ENCODE measurements at places on chromosomes 16 and 17. TPM values are rescaled to one million over a fixed set of nuclear protein-coding genes. Genes with fewer than 3 reads are reported as not detected.

The PNMT gene
- 2.1 TPM for polyA plus RNA-seq

DNA sequence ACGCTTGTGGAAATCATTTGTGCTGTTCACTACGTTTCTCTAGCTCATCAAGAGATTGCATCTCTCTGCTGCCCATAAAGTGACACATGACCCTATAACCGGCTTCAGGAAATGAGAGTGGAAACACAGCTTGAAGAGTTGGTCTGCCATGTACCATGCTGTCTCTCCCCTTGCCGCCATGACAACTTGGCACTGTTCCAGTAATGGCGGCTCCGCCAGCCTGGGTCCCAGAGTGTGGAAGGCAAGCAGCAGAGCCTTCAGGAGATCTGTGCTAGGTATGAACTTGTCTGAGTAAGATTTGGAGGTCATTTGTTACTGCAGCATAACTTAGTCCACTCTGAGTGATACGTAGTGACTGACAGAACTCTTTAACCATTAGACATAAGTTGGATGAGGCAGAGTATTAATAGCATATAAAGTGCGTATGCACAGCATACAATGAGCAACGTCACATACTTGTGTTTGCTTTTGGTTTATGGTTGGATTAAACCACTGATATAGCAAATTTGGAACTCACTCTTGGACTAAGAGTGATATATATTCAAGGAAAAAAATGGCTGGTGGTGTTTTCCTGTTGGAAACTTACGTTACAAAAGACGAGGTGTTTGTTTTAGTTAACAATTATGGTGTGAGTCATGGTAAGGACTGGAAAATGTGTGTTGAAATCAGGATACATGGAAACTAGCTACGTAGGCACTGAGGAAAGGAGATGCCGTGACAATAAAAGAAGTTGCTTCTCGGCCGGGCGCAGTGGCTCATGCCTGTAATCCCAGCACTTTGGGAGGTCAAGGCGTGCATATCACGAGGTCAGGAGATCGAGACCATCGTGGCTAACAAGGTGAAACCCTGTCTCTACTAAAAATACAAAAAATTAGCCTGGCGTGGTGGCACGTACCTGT, 24.4 kb upstream of the PMP22 start:
- no peak for DNase-seq

GRCh38 chr16:88200896-88201185, 181.9 kb upstream of the ZNF469 start:
- no peak for DNase-seq

GRCh38 chr16:68719993-68720489, 17.1 kb upstream of the CDH1 start:
- no peak for DNase-seq

DNA sequence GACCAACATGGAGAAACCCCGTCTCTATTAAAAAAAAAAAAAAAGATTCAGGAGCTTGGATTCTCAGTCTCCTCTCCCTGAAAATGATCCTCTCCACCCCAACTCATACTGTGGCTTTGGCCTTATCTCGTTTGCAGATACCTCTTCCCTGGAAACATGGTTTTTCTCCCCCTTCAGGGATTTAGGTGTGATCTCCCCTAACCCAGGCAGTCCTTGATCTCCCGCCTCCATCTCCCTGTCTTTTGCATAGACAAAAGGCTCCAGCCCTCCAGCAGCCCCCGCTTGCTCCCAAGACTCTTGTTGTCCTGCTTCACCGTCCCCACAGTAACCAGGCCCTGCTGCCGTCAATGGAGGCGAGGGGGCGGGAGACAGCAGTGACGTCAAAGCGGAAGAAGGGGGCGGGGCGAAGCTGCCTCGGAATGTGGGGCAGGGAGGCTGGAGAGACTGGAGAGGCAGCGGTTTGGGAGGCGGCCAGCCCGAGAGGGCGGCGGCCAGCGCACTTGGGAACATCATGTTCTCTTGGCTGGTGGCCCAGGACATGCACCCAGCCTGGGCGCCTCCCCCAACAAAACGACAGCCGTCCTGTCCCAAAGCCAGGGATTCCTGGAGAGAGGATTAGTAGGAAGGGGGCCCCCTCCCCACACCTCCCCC, 1.9 kb upstream of the PER1 start:
- peak; percentile 100 for DNase-seq

The CPPED1 gene
- polyA plus RNA-seq, result 10.5 TPM

- no peak for DNase-seq
Measured at GRCh38 chr17:19755392-19755791, 7.3 kb upstream of the ALDH3A1 start.

DNA sequence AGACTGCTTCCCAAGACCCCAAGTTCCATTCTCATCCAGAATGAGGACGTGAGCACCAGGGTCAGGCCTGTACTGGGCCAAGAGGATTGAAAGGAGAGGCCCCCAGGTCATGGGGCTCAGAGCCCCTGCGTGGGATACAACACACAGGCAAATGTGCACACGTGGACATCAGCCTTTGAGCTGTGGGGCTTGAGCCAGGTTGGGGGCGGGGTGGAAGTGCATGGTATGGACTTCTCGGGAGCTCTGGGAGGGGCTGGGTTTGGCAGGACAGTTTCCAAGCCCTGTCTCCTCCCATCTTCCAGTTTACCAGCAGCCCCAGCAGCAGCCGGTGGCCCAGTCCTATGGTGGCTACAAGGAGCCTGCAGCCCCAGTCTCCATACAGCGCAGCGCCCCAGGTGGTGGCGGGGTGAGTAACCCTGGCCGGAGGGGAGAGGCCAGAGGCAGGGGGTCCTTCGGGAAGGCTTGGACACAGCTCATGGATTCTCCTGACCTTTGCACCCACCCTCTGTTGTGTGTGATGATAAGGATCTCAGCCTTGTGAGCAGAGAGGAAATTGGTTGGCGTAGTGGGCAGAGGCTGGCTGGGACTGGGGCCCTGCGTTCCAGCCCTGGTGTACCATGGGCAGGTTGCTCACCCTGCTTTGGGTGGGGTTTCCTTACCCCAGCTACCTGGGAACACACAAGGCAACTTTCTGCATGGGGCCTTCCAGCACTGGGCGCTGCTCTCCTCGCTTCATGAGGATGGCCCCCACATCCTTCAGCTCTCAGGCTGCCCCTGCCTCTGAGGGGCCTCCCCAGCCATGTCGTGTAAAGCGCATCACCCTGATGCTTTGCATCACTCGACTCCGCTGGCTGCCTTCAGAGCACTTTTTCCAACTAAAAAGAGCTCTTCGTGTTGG, 10.4 kb upstream of the LASP1NB start:
- no peak for DNase-seq

The PRAC1 gene
- not detected for polyA plus RNA-seq

The KCNJ16 gene
- 1.1 TPM for polyA plus RNA-seq

DNA sequence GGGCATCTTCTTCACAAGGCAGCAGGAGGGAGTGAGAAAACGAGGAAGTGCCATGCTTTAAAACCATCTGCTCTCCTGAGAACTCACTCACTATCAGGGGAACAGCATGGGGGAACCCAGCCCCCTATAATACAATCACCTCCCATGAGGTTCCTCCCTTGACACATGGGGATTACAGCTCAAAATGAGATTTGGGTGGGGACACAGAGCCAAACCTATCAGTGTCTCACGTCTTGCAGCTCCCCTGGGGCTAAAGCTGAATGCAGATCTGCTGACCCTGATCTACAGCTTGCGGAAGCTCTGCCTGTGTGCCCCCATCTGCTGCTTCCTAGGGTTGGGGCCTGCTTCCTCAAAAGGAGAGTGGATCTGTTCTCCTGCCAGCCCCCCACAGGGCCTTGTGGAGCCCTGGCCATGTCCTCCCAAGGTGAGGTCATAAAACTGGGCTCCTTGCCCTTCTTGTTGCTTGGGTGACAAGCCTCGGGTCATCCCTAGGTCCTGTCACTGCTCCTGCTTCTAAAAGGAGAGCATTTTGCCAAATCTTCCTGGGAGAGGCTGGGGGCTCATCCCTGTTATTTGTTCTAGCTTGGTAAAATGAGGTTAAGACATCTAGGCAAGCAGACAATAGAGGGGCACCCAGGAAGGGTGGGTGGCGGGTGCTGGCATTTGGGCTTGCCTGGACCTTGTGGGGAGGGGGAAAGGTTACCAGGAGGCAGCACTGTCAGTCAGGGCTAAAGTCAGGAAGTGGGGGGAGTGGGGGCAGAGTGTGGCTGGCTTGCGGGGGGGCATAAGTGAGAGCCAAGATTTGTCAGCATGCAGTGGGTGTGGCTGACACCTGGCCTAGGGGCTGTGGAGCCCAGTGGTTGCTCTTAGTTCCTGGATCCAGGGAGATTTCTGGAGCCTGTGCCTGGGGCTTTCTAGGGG, 16.0 kb downstream of the KRT33A start:
- no peak for DNase-seq

DNA sequence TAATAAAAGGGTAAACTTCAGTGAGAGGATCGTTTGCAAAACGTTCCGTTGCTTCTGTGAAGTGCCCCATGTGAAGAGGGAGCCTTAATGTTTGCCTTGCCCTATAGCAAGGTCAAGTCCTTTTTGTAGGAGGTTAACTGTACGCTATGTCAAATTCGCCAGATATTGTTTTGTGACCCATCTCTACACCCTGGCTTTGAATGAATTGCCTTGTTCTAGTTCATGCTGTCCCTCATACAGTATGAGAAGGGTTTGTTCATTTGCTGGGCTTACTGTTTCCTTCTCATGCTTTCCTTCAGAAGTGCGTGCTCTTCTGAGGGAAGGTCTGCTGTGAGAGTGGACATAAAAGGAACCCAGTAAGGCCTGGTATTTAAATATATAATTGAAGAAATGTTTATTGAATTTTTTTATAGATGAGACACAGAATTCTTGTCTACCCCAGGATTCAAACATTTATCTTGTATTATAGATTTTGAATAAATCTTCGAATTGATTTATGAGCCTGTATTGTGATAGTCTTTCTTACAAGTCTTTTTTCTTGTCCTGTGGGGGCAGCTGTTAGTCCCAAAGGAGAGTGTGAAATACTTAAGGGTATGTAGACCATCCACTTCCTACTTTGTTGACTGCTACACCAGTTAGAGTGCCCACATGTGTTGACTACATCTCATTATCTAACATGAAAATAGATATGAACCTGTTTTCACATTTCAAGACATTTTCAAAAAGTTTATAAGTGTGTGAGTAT, 1.7 kb downstream of the MAP3K3 start:
- no peak for DNase-seq

DNA sequence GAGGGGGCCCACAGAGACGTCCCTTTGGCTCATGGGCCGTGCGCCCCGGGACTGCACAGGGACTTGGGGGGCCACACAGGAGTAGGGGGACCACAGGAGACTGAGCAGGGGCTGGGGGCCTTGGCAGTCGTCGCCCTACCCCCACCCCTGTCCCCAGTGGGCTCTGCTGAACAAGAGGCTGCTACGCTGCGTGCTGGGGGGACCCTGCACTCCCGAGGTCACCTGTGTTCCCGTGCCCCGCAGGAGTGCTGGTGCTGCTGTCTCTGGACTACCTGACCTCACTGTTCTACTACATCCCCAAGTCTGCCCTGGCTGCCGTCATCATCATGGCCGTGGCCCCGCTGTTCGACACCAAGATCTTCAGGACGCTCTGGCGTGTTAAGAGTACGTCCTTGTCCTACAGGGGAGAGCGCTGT, 14.4 kb upstream of the RNF213 start:
- DNase-seq, result no peak

The NKD1 gene
- 48.2 TPM for polyA plus RNA-seq

The SCARF1 gene
- 14.6 TPM for polyA plus RNA-seq

GRCh38 chr17:37506678-37507077, 17.0 kb downstream of the DUSP14 start:
- no peak for DNase-seq

DNA sequence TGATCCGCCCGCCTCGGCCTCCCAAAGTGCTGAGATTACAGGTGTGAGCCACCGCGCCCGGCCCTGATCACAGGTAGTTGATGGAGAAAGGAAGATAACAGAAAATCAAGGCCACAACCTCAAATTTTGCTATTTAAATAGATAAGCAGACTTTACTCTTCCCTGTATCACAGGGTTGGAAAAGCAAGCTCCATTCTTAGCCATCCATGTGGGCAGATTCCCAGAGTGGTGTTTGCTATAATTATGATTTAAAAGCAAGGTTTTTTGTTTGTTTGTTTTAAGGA, 44.4 kb downstream of the TUBD1 start:
- DNase-seq, result no peak

- DNase-seq, result no peak
Measured at GRCh38 chr16:86984991-86985647, 332.1 kb downstream of the C16orf95 start.

DNA sequence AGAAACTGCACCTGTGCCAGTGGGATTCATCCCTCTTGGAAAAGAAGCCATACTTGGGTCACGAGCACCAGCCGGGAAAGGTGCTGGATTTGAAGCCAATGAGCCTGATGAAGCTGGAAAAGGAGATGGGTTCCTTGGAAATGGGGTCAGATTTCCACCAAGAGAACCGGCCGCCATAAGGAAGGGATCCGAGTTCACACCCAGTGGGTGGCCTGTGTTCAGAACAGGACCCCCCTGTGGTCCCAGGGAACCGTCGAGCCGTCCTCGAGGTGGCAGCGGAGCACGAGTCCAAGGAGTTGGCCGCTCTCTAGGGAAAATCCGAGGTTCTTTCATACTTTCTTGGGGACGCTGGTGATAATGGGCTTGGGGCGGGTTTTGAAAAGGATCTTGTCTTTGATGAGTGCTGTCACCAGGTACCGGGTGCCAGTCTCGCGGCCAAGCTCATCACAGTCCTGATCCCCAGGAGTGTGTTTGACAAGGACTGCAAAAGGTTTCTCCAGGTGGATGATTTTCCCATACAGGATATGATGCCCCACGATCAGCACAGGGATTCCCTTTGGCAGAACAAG, 12.2 kb downstream of the CHTF8 start:
- no peak for DNase-seq

The KRT33A gene
- not detected for polyA plus RNA-seq

The B9D1 gene
- 22.1 TPM for polyA plus RNA-seq

DNA sequence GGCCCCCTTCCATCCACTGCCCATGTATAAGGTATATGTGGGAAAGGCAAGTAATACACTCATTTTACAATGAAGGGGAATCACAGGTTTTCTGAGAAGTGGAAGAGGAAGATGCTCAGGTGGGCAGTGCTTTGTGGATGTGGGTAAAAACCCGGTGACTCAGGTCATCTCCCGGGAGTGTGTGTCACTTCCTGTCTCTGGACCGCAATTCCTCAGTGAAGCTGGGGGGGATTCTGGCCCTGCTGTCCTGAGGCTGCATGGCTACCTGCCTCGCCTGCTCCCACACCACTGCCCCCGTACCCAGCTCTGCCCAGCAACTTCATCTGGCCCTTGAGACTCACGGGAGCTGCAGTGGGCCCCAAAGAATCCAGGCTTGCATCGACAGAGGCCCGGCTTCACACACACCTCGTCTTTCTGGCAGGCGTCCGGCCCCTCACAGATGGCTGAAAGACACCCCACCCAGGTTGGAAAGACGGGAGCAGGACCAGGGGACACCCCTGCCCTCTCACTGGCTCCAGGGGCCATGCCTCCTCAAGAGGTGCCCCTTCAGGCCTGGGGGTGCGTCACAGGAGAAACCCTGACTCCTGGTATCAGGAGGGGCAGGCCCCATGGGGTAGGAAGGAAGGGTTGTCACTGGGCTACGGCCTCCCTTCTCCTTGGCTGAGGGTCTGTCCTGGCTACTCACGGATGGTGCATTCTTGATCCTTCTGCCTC, 882 bp downstream of the SCARF1 start:
- DNase-seq, result no peak

GRCh38 chr17:19333736-19334290, 28.7 kb downstream of the B9D1 start:
- no peak for DNase-seq
